Glutamatergic neuron (in vitro differentiated cells): ENCODE measurements at places on chromosomes 1 and 21. TPM values are rescaled to one million over a fixed set of nuclear protein-coding genes. Genes with fewer than 3 reads are reported as not detected.

The PRDM2 gene
- total RNA-seq: 88.3 TPM

The S100A7 gene
- total RNA-seq: not detected

- DNase-seq: no peak
Measured at GRCh38 chr1:61842863-61843514, 100.7 kb downstream of the PATJ start.

- no peak for DNase-seq
Measured at GRCh38 chr21:34582506-34583150, 32.3 kb downstream of the RCAN1 start.

DNA sequence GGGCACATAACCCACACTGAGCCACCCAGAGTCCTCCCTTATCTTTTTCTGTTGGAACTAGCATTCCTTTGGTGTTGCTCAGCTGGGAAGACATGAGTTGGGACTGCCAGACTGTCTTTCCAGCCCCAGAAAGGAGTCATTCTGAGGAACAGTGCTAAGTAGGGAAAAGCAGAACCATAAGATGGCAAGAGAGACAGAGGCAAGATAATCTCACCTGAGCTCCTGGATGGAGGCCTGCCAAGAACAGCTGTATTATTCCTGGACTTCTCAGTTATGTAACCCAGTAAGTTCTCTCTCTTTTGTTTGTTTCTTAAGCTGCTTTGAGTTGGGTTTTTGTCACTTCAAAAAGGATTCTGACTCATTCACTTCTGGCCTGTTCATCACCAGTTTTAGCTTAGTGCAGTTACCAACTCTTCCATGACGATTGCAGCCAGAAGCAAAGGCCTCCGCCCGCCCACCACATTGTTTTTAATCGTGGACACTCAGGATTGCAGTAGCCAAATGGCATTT, 134.4 kb downstream of the OMA1 start:
- no peak for DNase-seq

DNA sequence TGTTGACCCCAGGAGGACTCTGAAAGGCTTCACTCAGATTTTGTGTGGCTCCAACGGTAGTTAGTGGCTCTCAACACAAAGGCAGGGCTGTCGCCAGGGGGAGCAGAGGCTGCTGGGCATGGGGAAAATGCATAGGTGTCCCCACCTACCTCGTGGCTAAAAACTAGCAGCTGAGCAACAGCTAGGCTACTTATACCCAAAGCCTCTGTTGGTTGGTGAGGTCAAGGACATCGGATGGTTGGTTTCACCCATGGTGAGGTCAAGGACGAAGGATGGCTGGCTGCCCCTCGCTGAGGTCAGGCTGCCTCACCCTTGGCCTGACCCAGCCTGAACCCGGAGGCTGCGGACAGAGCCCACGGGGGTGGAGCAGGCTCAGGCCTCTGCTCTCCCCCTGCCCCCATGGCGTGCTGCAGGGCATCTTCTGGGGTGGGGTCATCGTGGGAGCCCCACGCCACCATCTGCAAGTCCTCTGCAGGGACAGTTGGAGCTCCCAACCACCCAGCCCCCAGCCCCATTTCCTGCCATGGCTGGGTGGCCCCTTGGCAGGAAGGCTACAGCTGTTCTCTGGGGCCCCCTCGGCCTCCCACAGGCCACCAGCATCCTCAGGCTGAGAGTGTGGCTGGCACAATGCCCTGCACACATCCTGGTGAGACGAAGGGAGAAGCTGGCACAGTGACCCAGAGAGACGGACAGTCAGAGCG, 8.5 kb upstream of the GNB1 start:
- DNase-seq: no peak

DNA sequence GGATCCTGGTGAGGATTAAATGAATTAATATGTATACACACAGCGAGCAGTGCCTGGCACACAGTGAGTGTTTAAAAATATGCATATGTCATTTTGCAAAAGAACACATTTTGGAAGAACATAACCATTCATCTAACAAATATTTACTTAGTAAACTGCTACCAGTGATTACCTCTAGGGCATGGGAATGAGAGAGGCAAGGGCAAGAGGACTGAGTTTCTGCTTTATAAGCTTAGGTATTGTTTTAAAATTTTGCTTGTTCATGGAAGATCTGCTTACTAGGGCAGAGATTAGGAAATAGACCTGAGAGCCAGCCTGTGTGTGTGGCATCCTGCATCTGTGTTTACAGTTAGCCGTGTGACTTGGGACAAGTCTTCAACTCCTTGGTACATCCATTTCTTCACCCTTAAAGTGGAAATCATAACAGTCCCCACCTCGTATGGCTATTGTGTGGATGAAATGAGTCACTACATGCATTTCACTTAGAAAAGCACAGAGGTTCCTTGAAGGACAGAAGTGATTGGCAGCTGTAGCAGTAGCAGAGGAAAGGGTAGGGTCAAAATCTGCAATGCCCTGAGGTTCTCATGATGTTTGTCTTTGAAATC, 198.5 kb upstream of the FMN2 start:
- DNase-seq: no peak
